ENCODE measurements at places on chromosomes 2 and 18.

- DNase-seq, result no peak
Observed at GRCh38 chr2:198659096-198659870, 798.5 kb downstream of the SATB2 start.

GRCh38 chr2:166328147-166328546 is 47.6 kb downstream of the SCN9A start:
- no peak for DNase-seq

DNA sequence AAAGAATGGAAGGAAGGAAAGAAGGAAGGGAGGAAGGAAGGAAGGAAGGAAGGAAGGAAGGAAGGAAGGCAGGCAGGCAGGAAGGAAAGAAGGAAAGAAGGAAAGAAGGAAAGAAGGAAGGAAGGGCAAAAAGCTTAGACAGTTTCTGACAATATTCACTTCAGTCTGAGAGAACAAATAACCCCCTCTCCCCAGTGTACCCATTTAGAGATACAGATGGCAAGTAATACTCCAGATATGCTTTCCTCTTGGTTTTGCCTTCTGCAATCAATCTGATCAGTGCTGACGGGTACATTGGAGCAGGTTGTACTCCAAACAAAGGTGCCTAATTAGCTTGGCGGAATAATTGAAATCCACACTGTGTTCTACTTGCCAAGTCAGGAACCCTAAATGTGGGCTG is 534.6 kb upstream of the TMEFF2 start:
- no peak for DNase-seq

- DNase-seq, result no peak
Observed at GRCh38 chr2:222884805-222885424, 24.1 kb downstream of the ACSL3 start.

DNA sequence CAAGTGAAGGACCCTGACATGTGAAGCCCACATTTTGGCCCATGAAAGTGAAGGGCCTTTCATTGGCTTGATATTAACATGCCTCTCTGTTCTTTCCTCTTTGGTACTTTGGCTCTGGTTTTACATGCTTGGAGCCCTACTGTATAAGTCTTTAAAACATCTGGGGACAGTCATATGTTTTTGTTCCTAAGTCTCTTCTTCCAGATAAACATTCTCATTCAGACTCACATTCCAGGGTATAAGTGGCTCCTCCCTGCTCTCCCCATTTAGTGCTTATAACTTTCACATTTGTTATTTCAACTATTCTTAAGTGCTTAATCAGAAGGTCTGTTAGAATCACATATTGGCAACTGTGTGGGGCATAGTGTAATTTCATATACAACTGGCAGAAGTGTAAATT is 1932.2 kb upstream of the CELF4 start:
- no peak for DNase-seq

DNA sequence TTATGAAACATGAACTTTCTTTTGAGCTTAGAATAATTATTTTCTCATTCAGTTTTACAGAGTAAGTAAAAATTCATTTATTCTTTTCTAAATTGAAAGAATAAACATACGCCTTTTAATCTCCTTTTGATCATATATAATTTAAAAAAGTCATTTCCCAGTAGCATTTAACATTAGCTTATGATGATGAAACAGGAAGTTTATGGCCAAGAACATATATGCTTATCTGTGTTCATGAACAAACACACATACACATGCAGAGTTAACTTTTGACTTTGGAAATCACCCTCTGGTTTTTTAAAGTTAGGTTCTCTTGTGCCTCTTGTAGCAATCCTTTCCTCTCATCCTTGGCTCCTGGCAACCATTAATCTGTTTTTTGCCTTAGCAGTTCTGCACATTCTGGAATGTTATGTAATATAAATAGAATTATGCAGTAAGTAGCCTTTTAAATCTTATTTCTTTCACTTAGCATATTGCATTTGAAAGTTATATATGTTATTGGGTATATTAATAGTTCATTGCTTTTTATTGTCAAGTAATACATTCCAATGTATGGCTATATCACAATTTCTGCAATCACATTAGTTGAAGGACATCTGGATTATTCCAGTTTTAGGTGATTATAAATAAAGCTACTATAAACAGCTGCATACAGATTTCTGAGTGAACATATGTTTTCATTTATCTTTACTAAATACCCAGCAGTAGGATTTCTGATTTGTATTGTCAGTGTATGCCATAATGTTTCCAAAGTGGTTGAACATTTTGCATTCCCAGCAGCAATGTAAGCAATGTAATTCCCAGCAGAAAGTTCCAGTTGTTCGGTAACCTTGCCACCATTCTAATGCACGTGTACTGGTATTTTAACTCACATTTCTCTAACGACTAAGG is 210.3 kb downstream of the ZRANB3 start:
- DNase-seq, result no peak

- DNase-seq, result no peak
Observed at GRCh38 chr2:174704061-174704460, 60.2 kb downstream of the CHRNA1 start.

- no peak for DNase-seq
Observed at GRCh38 chr18:48887294-48887904, 63.4 kb downstream of the SMAD7 start.

- no peak for DNase-seq
Observed at GRCh38 chr18:50374220-50374752, 560 bp upstream of the SKA1 start.

- no peak for DNase-seq
Observed at GRCh38 chr18:3692113-3692621, 242.2 kb downstream of the TGIF1 start.

- no peak for DNase-seq
Observed at GRCh38 chr2:63465633-63466032, 122.6 kb downstream of the WDPCP start.

- DNase-seq, result no peak
Observed at GRCh38 chr2:195795879-195796278, 138.9 kb downstream of the SLC39A10 start.

GRCh38 chr2:75549401-75550253 is 11.1 kb downstream of the EVA1A start:
- no peak for DNase-seq

- no peak for DNase-seq
Observed at GRCh38 chr2:138780908-138781307, 718 bp upstream of the NXPH2 start.

DNA sequence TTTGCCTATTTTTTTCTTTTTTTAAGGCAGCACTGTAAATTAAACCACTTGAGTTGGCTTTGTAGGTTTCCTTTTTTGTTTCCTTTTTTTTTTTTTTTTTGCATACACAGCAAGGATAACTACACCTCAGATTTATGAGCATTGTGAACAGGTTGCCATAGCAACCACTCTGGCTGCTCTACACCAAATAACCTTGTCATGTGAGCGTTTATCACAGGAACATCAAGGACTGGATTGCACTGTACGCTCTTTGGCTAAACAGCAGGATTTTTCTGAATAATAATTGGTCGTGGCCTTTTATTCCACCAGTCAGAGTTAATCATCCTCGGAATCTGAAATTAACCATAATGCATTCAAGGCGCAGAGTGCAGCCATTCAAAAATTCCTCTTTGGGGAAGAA is 199.1 kb upstream of the SLC14A2 start:
- DNase-seq, result no peak

DNA sequence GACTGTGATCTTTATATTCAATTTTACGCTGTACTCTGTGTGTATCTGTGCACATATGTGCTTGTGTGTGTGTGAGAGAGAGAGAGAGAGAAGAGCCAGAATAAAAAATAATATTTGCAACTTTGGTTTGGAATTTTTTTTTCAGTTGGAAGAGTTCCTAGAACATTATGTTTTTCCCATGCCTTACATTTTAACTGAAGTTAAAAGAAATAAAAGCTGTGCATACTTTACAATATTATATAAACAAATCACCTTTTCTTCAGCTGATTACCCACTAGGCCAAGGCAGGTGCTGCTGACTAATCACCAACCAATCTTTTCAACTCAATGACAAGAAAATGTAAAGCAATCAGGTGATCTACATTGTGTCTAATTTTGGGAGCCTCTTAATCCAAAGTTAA is 366.3 kb downstream of the NYAP2 start:
- DNase-seq, result no peak

- no peak for DNase-seq
Observed at GRCh38 chr2:225120186-225120585, 77.9 kb upstream of the DOCK10 start.

GRCh38 chr18:371609-371982 is 103.7 kb upstream of the THOC1 start:
- DNase-seq, result no peak

Data from stimulated activated CD4-positive, alpha-beta T cell treated with anti-CD3 and anti-CD28 coated beads, Interleukin-12 subunit alpha, Interleukin-12 subunit beta, amount 100 ng/mL, for 4 hours (primary cell).